ENCODE measurements at places on chromosomes 3 and 15. TPM values are rescaled to one million over a fixed set of nuclear protein-coding genes. Genes with fewer than 3 reads are reported as not detected.

Gene A4GNT
- total RNA-seq: not detected

Gene ESYT3
- total RNA-seq: 1.2 TPM

Gene CTDSPL
- 16.5 TPM for total RNA-seq

Gene SLC28A2
- total RNA-seq: not detected

Gene PSTPIP1
- total RNA-seq: not detected

Gene AZI2
- total RNA-seq: 45.5 TPM

Gene CPNE9
- 0.17 TPM for total RNA-seq

Gene ETV5
- total RNA-seq: 24.1 TPM

Gene GPR27
- total RNA-seq: 3.1 TPM

Gene CPEB1
- total RNA-seq: 3.2 TPM

Measured in A549 treated with Mapracorat at 1 μM for 4 hours (cell line).